Activated naive CD4-positive, alpha-beta T cell (primary cell): ENCODE measurements at places on chromosomes 3 and 15.
A peak's percentile ranks its signal among the peaks of the same experiment; 100 is the strongest.

DNA sequence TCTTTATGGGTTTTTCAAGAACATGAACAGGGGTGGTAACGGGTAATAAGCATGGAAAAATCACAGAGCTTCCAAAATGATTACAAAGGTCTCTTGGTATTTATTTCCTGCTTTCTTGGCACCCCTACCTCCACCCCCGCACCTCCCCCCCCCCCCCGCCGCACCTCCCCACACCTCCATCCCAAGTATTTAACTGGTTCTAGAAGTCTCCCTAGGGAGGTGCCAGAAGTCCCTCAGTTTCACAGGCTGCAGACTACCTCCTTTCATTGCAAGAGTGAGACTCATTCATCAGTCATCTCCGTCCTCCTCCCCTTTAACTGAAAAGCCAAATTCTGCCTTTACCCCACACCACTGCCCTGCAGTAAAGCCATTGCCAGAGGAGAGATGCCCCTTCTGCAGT lies 169.4 kb downstream of the ALDH1A2 start:
- no peak for DNase-seq

GRCh38 chr15:47688573-47689086 lies 28.7 kb upstream of the SEMA6D start:
- no peak for DNase-seq

GRCh38 chr3:179768080-179768479 lies 115.2 kb downstream of the USP13 start:
- DNase-seq, result no peak

DNA sequence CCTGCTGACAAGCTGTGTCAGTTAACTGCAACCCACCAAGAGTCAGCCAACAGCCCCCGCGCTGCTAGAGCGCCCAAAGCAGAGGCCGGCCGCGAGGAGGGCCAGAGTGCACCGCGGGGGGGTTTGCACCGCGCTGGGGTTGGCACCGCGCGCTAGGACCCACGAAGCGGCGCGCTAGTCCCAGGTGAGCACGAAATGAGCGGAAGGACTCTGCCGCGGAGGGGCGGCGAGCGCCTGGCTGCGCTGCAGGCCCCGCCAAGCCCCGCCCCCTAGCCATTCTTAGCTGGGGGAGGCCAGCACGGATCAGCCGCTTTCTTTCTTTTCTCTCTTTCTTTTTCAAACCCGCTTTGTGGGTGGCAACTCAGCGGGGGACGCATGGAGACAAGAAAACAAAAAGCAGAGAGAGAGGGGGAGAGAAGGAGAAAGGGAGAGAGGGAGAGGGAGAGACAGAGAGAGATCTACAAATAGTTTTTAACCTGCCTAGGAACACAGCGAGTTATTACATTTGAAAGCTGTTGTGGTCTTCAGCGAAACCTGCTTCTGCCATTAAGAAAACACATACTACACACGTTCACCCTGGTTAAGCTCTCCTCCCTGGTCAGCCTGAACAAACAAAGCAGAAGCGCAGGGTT lies 6.9 kb upstream of the FOXB1 start:
- DNase-seq, result peak; percentile 41

GRCh38 chr15:70016511-70016994 lies 81.2 kb downstream of the TLE3 start:
- no peak for DNase-seq
